ENCODE measurements at places on chromosomes 16 and 17.

- DNase-seq = no peak
These were observed 195.5 kb downstream of the RAB11FIP4 start for GRCh38 chr17:31586946-31587345.

- DNase-seq = no peak
These were observed 6.3 kb downstream of the KRT24 start for GRCh38 chr17:40697297-40697696.

GRCh38 chr17:7548585-7549400, at the start of gene TNFSF12:
Gene TNFSF12 (plus strand): TSS chr17:7549058. CDS start chr17:7549154, 96 bp downstream.
- no peak for DNase-seq

- no peak for DNase-seq
These were observed 7.1 kb downstream of the CARHSP1 start for GRCh38 chr16:8861563-8862308.

DNA sequence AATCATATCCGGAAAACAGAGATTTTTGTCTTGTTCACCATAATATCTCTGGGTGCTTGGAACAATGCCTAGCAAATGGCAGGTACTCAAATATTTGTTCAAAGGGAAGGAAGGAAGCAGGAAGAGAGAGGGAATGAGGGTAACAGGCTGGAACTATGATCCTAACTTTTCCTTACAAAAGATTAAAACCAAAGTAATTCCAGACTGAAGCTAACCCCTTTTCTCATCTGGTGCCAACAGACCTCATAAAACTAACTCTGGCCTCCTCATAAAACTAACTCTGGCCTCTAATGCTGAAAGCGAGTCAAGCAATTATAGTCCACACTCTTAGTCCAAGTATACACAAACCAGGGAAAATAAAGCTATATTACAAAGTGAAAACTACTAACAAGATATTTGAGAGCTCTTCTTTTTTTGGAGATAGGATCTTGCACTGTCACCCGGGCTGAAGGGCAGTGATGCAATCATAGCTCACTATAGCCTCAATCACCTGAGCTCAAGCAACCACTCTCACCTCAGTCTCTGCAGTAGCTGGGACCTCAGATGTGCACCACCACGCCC, 84.6 kb downstream of the KANSL1 start:
- DNase-seq = no peak

GRCh38 chr16:28933171-28933570, 1.4 kb downstream of the CD19 start:
- no peak for DNase-seq

DNA sequence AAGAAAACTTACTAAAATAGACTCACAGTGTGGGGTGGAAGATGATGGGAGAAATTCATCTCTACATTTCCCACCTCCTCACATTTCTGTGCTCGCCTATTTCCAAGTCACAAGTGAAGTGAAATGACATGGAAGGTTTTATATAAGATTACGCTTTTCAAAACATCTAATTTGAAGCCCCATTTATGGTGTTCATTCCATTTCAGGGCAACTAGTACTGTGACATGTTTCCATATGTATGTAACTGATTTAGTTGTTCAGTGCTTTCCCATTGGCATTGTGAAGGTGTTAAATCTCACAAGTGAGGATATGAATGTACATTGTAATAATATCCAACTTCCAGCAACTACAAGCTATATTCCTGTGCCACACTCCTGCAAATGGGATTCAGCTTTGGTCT, 1174.8 kb downstream of the CDH11 start:
- DNase-seq = no peak

DNA sequence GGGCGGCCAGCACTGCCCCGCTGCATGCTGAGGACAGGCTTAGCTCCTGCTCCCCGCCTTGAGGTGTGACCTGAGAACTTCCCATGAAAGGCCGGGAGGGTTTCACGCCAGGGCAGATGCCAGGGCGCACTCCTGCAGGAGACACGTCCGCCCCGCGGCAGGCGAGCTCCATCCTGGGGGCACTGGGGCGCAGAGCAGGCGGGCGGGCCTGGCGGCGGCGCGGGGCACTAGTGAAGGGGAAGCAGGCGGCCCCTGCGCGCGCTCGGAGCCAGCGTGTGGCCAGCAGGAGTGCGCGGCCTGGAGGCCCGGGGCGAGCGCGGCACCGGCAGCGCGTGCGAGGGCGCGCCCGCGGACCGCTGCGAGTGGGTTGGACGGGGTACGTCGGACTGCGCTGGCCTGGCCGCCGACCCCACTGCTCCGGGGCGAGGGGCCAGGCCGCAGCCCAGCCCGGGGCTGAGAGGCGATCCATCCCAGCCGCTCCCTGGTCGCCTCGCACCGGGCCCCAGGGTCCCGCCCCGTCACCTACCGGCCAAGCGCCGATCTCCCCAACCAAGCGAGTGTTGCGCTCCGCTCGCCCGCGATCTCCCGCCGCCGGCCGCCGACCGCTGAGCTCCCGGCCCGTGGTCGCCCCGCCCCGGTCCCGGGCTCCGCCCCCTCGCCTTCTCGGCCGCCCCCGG, at the start of gene MAP3K14:
TSS of gene MAP3K14 (minus strand) at position 587 of the 677 bp plus-strand sequence. CDS start 26,275 bp downstream, outside the sequence.
- DNase-seq = no peak

- peak; percentile 16 for DNase-seq
These were observed 45.8 kb downstream of the VPS35L start for GRCh38 chr16:19601083-19601976.

DNA sequence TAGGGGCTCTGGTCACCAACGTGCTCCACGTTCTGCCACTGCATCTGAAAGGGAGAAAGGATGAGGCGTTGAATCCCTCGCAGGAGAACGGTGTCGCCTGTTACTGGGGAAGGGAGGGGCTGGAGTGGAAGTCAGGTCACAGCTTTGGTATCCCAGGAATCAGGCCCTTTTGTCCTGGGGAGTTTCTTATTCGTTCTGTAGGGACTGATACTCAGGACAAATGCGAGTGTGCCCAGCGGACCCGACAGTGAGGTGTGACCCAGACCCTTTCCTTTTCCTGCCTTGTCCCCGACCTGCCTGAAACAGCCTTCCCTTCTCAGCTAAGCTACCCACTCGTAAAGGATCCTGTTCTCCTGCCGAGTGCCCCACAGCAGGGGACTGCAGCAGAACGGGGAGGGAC, 177.5 kb downstream of the VPS53 start:
- DNase-seq = no peak

GRCh38 chr16:82965808-82966207, 339.0 kb downstream of the CDH13 start:
- DNase-seq = no peak

DNA sequence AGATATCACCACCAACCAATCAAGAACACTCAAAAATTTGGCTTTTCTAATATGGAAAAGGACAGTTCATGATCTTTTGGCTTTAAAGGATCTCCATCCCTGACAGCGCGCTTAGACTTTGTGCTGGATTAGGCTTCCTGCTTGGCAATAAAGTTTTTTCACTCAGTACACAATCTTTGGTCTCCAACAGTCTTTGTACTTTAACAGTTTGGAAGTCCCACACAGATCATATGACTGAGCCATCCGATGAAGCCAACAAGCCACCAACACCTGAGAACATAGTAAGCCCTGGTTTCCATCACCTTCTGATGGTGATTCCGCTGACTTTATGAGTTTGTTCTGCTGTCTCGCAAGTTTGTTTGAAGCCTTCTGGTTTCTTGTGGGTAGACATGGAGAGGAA, 34.3 kb downstream of the SMURF2 start:
- DNase-seq = no peak

- peak; percentile 17 for DNase-seq
These were observed 111.7 kb downstream of the SPECC1 start for GRCh38 chr17:20120836-20121235.

GRCh38 chr16:88338111-88338510, 44.6 kb upstream of the ZNF469 start:
- no peak for DNase-seq

GRCh38 chr17:36500745-36501225, 14.3 kb downstream of the ZNHIT3 start:
- no peak for DNase-seq

DNA sequence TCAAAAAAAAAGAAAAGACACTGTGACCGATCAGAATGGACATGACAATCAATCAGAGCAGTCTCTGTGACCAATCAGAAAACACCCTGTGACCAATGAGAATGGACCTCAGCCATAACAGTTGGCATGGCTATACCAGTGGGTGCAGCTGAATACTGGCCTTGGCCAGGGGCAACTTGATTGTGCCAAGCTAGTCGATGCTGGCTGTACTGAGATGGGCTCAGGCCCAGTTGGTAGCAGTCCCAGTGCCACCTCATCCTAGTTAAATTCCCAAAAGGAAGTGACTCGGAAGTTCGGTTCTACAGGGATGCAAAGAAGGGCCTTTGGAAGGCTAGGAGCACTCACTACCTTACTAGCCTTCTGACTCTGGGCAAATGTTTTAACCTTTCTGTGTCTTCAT, 37.2 kb upstream of the BCO1 start:
- no peak for DNase-seq

DNA sequence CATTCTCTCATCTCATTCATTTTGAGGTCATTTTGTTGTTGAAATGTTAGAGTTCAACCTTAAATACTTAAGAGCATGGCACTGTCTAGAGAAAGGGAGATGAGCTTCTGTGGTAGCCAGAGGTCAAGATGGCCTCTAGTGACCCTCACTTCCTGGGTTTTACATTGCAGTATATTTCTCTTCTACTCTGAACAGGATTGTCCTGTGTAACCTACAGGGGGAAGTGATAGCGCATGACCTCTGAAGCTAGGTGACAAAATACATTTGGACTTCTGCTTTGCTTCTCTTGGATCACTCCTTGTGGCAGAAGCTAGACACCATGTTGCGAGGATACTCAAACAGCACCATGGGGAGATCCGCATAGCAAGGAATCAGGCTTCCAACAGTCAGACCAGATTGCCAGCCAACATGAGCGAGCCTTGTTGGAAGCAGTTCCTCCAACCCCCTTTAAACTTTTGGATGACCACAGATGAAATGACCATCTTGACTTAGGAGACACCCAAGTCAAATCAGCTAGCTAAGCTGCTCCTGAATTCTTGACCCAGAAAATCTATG, 748.4 kb downstream of the MAF start:
- no peak for DNase-seq

DNA sequence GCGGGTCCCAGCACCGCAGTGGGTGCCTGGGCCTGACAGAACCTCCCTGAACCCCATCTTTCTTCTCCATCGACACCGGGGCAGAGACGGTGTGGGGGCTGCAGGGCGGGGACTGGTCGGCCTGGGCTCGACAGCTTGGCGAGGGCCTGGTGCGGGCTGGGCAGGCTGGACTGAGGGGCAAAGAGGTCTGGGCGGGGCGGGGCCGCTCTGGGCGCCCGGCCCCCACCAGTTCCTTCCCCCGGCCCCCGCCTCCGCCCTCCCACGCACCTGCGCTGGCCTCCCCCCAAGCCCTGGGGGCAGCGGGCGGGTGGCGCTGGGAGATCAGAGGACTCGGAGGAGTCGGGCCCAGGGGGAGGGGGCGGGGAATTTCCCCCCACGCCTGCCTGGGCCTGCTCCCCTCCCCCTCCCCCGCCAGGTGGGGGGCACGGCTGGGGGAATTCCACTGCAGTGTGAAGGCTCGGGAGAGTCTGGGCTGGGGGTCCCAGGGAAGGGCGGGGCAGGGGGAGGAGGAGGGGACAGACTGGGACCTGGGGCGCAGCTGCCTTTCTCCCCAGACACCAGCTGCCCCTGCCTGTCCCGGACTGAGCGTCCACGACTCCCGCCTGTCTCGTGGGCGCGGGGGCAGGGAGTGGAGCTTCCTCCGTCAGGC, 877 bp upstream of the KREMEN2 start:
- DNase-seq = no peak

- peak; percentile 44 for DNase-seq
These were observed 3.0 kb upstream of the CHD3 start for GRCh38 chr17:7885367-7886226.

GRCh38 chr17:80103449-80104085, 2.2 kb downstream of the GAA start:
- no peak for DNase-seq

DNA sequence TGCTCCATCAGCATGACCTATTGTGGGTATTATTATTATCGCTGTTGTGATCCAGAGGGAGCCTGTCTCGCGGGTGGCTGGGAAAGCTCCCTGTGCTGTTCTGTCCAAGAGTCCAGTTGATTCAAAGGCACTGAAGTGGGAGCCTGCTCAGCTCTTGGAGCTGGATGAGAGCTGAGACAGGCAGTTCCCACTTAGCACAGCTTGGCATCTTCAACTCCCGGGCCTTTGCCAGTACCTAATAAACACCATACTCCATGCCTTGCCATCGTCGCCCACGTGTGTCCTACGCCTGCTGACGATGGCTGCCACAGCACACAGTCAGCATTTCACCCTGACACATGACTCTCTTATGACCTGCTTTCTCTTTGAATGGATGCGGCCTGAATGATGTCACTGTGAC, 32.6 kb downstream of the RTN4RL1 start:
- DNase-seq = no peak

- DNase-seq = no peak
These were observed 5.8 kb upstream of the RAB11FIP4 start for GRCh38 chr17:31385428-31386285.

DNA sequence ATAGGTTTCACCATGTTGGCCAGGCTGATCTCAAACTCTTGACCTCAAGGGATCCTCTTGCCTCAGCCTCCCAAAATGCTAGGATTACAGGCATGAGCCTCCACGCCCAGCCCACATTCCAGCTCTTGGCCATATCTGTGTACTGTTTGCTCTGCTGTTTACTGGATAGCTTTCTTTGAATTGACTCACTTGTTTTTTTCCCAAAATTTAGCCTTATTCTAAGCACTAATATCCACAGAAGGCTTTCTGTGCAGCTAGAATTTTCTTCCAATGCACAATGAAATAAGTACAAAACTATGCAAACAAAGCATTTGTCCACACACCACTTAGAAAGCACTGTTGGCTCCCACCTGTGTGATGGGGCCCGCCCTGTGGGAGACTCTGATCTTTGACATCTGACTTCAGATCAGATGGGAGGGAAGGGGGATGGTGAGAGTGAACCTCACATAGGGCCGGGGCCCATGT, 72.2 kb downstream of the CLEC16A start:
- DNase-seq = no peak

GRCh38 chr17:80023481-80024205, 12.0 kb downstream of the TBC1D16 start:
- DNase-seq = no peak

- no peak for DNase-seq
These were observed 14.0 kb upstream of the UBE2I start for GRCh38 chr16:1295465-1295864.

- no peak for DNase-seq
These were observed 35.4 kb downstream of the SLC6A4 start for GRCh38 chr17:30200106-30200505.

DNA sequence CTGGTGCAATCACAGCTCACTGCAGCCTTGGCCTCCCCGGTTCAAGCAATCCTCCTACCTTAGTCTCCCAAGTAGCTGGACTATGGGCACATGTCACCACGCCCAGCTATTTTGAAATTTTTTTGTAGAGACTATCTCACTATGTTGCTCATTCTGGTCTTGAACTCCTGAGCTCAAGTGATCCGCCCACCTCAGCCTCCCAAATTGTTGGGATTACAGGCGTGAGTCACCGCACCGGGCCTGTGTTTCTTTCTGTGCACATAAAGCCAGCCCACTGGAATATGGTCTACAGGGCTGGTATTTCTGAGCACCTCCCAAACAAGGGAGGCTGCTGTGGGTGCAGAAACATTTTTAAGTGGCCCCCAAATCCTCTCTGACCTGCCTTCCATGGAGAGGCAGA, 8.4 kb downstream of the TMEM95 start:
- DNase-seq = no peak

DNA sequence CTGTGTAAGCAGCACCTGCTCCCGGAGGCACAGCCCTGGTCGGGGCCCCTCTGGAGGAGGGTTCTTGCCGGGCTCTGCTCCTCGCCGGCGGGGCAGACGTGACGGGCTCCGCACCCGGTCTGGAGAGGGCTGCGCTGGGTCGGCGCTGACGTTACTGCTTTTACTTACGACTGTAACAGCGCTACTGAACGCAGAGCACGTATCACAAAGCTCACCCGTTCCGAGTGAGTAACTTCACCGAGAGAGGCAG, 1.3 kb upstream of the RAB40C start:
- no peak for DNase-seq
